ENCODE measurements at places on chromosomes 5 and 9.

DNA sequence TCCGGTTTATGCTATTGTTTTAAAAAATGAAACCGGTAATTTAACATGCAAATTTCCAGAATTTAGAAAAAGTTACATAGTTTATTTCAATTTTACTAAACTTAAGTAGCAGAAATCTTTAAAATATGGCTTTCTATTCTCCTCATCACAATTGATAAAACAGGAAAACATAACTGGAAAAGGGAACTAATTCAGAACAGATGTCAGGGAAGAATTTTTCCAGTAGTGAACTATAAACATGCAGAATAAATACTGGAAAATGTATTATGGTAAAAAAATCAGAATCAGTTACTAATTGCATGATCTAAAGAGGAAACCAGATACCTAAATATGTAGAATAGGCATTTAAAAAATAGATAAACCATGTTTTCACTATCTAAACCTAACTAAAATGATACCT, 7.3 kb upstream of the NR4A3 start:
- DNase-seq, result no peak

DNA sequence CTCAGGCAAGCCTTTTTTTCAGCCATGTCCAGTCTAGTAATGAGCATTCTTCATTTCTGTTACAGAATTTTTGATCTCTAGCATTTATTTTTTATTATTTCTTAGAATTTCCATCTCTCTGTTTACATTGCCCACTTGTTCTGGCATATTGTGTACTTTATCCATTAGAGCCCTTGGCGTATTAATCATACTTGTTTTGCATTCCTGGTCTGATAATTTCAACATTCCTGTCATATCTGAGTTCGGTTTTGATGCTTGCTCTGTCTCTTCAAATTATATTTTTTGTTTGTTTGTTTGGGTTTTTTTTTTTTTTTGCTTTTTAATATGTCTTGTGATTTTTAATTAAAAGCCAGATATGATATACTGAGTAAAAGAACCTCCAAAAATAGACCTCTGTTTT, 23.0 kb upstream of the JAK2 start:
- no peak for DNase-seq

GRCh38 chr9:34646211-34647083, at the start of gene GALT:
Gene GALT (plus strand): TSS chr9:34646675. CDS start chr9:34646705, 30 bp downstream.
- DNase-seq, result peak; percentile 77

DNA sequence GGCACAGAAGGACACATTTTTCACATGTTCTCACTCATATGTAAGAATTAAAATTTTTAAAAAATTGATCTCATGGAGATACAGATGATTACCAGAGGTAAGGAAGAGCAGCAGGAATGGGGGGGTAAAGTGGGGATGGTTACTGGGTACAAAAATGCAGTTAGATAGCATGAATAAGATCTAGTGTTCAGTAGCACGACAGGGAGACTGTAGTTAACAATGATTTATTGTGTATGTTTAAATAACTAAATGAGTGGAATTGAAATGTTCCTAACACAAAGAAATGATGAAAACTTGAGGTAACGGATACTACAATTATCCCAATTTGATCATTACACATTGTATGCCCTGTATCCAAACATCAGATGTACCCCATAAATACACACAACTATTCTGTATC, 15.2 kb upstream of the TGFBI start:
- no peak for DNase-seq

GRCh38 chr9:34992376-34992951, 2.9 kb downstream of the DNAJB5 start:
- DNase-seq, result peak; percentile 39

GRCh38 chr5:168291964-168292785, 730 bp downstream of the WWC1 start:
- no peak for DNase-seq

- DNase-seq, result no peak
Observed at GRCh38 chr5:179793468-179794139, at the start of gene LTC4S. Gene LTC4S (plus strand): TSS chr5:179793986. CDS start chr5:179794081, 95 bp downstream.

GRCh38 chr9:134396825-134397224, 70.6 kb downstream of the RXRA start:
- DNase-seq, result no peak

- no peak for DNase-seq
Observed at GRCh38 chr9:16369427-16369826, 501.0 kb downstream of the BNC2 start.

DNA sequence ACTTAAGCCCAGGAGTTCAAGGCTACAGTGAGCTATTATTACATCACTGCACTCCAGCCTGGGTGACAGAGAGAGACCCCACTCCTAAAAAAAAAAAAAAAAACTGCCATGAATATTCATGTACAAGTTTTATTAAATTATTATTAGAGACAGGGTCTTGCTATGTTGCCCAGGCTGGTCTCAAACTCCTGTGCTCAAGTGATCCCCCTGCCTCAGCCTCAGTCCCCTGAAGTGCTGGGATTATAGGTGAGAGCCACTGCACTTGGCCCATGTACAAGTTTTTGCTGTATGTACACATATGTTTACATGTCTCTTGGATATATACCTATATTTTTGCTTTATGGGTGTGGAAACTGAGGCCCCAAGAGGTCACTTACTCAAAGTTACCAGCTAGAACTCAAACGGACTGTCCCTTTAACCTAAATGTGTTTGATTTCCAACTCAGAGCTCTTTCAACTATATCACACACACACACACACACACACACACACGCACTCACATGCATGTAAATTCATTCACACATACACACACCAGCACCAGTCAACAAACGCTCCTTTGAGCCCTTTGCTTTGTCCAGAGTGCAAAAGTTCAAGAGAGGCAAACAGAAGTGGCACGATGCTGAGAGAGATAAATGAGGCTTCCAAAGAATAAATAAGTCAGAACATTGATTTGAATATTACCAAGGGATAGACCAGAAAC, 42.3 kb upstream of the STRBP start:
- DNase-seq, result no peak

GRCh38 chr5:130541617-130542221, 623.3 kb downstream of the HINT1 start:
- DNase-seq, result no peak

DNA sequence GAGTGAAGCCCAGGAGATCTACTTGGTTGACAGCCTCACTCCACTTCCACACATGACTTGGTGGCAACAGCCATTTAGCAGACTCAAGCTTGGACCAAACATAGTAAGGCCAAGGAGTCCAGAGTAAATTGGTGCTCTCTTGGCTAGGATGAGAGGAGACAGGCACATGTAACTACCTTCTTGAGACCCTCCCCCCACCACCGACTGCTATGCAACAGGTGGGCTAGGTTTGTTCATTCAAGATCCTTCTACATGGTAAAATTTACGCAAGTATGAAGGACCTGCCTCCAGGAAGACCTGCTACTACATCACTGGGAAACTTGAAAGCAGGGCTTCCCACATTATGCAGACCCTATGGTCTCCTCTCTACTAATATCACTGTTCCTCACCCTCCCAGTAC, 442.4 kb downstream of the SPOCK1 start:
- no peak for DNase-seq

GRCh38 chr9:6051511-6051950, 36.1 kb upstream of the RANBP6 start:
- no peak for DNase-seq

DNA sequence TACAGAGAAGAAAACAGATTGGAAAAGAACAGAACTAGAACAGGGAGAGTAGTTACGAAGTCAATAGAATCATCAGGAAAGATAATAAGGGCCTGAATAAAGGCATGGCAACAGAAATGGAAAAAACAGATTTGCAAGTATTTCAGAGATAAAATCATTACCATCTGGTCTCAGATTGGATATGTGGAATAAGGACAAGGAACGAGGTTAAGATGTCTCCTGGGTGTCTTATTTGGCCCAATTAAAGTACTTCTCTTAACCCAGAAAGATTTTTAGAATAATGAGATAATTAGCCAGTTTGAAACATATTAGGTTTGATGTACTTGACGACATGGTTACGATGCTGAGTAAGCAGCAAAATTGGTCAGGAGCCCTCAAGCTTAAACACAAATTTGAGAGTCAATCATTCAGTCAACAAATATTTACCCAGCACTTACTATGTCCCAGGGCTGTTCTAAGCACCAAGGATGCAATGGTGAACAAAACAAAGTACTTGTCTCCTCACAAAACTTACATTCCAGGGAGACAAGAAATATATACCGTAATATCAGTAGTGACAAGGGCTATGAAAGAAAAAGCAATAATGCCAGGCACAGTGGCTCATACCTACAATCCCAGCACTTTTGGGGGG, 18.3 kb downstream of the RICTOR start:
- DNase-seq, result no peak

DNA sequence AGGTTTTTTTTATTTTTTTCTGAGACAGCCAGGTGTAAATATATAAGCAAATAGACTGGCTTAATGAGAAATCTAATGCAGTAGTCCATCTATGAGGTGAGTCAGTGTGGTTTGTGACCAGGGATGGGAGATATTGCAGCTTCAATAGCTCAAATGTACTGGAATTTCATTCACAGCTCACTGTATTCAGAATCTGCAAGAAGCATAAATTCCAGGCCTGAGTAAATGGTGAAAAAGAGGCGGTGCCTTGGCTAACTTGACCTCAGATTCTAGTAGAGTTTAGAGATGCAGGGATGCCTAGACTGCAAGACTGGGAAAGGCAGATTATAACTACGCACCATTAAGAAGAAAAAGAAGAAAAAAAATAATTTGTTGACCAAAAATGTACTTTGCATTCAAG, 151.9 kb upstream of the SMC2 start:
- DNase-seq, result no peak

DNA sequence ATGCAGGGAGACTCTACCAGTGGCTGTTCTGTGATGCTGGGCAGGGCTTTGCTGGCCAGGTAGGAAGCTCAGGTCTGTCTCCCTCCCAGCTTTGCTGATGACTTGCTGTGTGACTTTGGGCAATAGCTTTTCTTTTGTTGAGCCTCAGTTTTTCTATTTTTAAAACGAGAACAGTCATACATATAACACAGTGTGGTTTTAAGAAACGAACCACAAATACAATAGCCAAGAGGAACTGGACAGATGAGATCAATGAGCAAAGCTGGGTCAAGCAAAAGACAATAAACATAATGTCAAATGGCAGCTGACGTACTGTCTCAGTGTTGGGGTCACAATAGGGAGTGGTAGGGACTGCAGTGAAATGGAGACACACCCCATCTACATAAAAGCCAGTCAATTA, 20.2 kb downstream of the SLIT3 start:
- DNase-seq, result no peak

- DNase-seq, result no peak
Observed at GRCh38 chr5:73666891-73667290, 40.9 kb downstream of the ARHGEF28 start.

- no peak for DNase-seq
Observed at GRCh38 chr5:132099076-132099748, 25.6 kb downstream of the CSF2 start.

- DNase-seq, result no peak
Observed at GRCh38 chr5:10615693-10616092, 51.8 kb downstream of the ANKRD33B start.

Data from T1000 (cell line).